ENCODE measurements at places on chromosomes 11 and 22.

DNA sequence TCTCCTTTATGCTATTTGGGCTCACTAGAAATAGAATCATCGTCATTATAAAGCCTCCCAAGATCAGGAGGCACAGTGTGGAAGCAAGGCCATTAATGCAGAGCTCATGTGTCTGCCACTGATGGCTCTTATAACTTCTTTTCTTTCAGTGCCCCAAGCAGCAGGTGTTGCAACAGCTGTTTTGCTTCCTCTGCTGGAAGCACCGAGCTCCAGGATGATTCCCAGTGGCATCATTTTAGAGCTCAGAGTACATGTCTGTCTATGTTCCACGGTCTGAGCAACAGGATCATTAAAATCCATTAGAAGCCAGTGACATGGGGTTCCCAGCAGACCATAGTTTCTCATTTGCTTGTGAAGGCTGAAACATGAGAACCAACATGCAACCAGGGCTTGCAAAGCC lies 803.0 kb upstream of the FAT3 start:
- no peak for DNase-seq

GRCh38 chr11:10377183-10377582 lies 72.3 kb downstream of the ADM start:
- DNase-seq: no peak

DNA sequence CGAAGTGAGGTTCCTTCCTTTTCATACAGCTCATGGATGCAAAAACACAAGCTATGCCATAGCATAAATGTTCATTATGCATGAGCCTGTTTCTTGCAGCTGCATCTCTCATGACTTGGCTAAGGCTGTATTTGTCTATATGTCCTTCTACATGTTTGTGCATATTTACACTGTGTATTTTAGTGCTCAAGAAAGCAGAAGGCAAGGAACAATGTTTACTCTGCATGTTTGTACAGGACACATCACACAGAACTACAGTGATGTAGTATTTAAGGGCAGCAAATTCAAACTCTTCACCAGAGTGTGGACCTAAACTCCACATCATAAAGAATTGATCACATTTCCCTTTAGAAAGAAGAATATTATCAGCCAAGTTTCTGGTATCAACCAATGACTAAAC lies 170.3 kb downstream of the CADM1 start:
- DNase-seq: no peak

DNA sequence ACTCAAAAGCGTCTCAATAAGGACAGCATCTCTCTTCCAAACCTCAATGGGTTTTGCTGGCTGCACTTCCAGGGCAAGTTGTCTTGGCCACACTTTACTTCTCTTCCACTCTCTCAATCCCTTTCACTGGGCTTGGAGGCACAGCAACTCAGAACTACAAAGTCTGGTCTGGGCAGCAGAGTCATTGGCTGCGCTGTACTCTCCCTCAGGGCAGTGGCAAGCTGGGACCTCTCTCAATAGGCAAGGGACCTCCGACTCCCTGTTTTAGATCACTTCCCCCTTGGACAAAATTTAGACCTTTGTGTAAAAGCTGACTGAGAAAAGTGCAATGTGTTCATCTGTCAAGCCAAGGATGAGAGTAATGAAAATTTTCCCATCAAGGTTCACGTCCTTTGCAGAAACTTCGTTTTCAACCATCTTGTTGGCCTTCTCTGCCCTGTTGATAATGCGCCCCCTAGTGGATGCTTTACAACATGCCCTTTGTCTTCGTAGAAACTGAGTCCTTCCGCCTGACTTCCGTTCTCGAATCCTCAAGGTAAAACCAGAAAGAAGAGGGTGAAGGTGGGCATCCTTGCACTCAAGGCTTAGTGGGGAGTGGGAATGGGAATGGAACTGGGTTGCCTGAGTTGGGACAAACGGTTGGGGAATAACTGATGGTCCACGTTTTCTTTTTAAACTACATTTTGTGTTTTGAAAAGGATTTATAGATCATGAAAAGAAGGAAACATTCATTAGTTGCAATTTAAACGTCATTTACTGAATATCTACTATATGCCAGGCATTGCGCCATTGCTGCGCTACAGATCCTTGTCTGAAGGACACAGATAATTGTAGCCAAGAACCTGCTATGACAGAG lies 99.1 kb downstream of the CD44 start:
- no peak for DNase-seq

DNA sequence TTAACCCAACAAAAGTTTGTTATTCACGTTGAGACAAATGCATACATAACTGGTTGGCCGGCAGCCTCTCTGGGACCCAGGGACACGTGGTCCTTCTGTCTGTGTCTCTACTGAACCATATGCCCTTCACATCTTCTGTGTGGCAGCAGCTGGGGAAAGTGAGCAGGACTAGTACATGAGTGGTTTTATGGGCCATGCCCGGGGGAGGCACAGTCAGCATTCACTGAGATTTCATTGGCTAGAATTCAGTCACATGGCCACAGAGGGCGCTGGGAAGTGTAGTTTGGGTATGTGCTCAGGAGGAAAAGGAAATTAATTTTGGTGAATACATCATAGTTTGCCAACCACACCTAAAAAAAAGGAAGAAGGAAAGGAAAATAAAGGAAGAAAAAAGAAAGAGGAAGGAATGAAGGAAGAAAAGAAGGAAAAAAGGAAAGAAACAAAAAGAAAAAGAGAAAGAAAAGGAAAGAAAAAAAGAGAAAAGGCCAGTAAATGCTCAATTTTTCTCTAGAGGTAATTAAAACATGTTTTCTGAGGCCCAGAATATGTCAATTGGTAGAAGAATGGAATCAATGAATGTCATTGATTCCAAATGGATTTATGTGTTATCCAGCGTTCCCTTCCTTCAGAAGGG lies 55.9 kb upstream of the KIRREL3 start:
- DNase-seq: no peak

DNA sequence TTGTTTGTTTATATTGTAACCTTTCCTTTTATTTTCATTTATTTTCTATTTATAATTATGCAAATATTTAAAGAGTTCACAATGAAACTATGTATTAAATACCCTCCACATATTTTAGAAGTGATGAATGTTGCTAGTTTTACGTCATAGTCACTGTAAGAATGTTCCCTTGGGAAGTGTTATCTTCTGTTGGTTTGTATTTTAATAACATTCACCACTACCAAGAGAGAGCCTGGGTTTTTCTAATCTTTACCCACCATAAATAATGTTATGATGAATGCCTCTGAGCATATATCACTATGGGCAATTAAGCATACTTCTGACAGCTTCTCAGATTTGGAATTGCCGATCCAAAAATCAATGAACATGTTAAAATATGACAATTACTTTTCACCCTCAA lies 80.7 kb downstream of the GGT1 start:
- peak; percentile 10 for DNase-seq

DNA sequence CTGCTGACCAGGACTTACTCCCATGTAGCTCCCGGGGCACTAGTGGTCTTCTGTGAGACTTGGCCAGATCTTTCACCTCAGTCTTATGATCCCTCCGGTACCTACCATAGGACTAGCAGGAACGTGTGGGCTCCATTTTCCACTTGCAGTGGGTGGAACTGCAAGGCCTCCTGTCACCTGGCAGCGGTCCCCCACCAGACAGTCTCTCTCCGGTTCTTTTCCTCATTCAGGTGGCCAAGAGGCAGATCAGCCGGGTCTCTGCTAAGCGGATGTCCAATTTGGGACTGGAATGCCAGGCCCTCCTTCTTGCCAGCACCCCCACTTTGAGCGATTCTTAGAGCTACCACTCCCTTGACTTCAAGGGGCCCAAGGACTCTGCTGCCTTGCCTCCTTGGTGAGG lies 158.9 kb downstream of the NAV2 start:
- no peak for DNase-seq

DNA sequence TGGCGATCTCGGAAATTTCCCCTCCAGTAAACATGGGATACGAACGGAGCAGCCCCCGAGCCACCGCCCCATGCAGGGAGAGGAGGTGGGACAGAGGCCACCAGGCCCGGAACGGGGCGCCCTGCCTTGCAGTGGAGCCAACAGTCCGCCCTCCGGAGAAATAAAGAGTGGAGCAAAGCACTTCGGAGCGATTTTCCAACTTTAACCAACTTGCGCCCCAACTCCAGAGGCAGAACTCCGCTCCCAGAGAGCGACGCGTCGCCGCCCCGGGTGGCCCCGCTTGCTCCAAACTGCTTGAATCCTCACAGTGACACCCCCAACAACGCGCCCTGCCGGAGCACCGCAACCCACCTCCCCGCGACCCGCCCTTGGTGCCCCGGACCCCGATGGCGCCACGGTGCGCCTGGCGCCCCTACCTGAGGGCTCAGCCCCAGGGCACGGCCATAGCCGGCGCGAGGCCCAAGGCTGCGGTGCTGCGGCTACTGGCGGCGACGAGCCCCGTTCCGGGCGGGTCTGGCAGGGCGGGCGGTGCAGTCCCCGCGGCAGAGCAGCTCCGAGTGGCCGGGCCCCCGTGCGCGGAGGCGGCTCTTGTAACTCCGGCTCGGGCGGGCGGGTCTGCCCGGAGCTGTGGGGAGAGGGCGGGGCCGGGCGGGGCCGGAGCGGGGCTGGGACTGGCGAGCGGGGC lies at the start of gene AHNAK:
Gene AHNAK (minus strand): TSS at position 563 of the 685 bp plus-strand sequence. CDS start 10,708 bp downstream, outside the sequence.
- DNase-seq: no peak

- no peak for DNase-seq
Observed at GRCh38 chr11:10955616-10956015, 97.8 kb upstream of the ZBED5 start.

- no peak for DNase-seq
Observed at GRCh38 chr11:16773981-16774935, 35.8 kb downstream of the C11orf58 start.

- DNase-seq: no peak
Observed at GRCh38 chr11:67700141-67700540, 25.7 kb upstream of the ALDH3B2 start.

DNA sequence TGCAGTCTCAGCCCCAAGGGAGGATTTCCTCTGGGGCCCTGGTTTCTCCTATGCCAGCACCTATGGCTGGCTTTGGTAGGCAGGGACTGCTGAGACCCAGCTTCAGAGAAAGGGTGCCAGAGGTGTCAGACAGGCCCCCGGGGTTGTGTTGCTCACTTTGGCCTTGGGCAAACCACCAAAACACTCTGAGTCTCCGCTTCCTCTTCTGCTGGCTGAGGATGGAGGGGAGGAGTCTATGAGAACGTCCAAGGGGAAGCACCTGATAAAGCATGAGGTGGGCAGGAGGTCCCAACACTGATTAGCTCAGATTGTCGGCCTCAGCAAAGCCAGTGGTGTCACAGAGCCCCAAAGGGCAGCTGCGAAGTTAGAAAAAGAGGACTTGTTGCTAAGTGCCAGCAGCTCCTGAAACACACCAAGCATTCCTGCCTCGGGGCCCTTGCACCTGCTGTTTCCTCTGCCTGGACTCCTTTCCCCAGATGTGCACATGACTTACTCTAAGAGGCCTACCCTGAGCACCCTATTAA lies 10.5 kb downstream of the SMTNL1 start:
- no peak for DNase-seq

- DNase-seq: no peak
Observed at GRCh38 chr11:77084581-77085191, 17.9 kb downstream of the CAPN5 start.

- no peak for DNase-seq
Observed at GRCh38 chr11:16912692-16913111, 101.5 kb downstream of the PLEKHA7 start.

DNA sequence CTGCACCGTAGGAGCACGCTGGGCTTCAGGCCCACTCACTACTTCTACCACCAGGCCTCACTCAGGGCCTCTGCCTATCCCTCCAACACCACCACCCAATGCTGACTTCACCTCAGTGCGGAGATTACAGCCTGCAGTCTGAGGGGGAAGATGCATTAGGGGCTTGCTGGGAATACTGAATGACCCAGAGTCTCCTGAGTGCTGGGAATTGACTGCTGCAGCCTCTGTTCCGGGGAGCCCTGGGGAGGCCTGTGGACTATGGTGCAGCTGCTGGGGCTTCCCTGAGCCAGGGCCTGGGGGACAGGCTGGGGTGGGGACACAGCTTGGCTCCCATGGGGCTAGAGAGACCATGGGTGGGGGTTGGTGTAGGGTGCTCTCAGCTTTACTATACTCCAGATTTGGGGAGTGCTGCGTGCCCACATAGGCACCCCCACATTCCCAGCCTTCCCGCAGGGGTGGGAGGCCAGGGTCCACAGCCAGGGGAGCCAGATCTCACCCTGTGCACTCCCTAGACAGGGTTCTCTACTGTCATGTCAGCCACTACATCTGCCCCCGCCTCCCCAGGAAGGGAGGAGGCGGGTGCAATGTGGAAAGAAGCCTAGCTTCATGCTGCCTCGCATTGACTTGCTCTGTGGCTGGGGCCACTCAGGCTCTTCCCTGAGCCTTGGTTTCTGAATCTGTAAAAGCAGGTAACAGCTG lies 44.4 kb downstream of the GDPD5 start:
- no peak for DNase-seq

DNA sequence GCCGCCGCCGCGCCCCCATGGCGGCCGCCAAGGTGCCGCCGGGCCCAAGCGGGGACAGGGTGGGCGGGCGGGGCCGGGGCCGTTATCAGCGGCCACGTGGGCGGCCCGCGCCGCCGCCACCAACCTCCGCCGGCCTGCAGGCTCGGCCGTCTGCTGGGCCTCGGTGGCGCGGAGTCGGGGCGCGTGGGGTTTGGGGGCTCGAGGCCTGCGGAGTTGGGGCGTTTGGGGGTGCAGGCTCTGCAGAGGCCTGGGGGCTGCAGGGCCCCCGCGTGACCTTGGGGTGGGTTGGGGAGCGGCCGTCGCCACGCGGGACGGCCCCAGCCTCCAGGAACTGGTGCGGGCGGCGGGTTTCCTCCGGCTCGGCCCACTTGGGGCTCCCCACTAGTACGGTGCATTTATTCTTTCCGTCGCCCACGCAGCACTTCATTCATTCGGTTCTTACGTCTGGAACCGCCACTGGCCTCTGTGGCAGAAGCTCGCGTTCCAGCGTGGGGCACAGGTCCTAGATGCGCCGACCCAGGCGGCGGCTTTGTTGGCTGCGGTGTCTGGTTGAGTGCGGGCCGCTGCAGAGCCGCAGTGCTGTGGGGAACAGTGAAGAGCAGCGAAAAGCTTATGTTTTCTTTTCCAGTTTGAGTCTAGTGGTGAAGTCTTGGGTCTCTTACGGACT lies 740 bp upstream of the TRMT2A start:
- no peak for DNase-seq

- peak; percentile 25 for DNase-seq
Observed at GRCh38 chr11:45847911-45848316, 639 bp downstream of the CRY2 start.

DNA sequence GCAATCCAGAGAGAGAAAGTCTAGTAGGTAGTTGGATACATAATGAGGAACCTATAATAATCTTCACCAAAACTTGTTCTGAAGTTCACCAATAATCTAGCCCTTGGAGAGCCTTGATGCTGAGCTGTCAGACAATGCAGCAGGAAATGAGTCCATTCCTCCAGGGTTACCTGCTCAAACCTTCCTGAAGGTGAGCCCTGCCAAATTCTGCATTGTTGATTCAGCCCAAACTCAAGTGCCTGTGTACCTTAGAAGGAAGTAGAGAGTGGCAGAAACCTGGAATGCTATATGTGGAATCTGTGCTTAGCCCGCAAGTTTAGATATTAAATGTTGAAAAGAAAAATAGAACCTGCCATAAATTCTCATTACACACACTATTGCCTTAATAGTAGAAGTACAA lies 77.4 kb upstream of the SPON1 start:
- no peak for DNase-seq

DNA sequence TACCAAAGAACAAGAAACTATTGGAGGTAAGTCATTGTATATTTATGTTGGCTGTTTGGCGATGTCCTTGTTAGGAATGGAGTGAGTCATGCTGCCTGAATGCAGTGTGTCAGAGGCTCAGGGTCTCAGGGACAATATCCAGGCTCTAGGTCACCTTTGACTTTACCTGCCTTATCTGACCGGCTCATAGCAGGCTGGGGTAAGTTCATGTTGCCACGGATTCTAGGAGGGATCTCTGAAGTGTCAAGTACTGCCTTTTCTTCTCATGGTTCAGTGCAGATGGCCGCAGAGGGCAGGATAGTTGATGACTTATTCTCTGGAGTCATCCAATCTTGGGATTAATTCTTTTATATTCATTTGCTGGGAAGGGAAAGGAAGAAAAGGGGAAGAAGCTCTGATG lies 53.2 kb downstream of the SPON1 start:
- DNase-seq: no peak
